Urothelium cell line (cell line): ENCODE measurements at places on chromosomes 1 and 21.

GRCh38 chr1:8122160-8122476, 96.0 kb upstream of the ERRFI1 start:
- DNase-seq = no peak

DNA sequence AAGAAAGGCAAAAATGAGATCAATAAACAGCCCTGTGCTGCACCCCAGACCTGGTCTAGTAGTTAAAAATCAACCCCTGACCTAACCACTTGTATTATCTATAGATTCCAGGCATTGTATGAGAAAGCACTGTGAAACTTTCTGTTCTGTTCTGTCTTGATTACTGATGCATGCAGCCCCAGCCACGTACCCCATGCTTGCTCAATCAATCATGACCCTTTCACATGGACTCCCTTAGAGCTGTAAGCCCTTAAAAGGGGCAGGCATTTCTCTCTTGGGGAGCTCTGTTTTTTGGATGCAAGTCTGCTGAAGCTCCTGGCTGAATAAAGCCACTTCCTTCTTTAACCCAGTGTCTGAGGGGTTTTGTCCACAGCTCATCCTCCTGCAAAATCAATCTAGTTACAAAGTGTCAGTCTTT, 24.2 kb upstream of the CD34 start:
- DNase-seq = no peak

DNA sequence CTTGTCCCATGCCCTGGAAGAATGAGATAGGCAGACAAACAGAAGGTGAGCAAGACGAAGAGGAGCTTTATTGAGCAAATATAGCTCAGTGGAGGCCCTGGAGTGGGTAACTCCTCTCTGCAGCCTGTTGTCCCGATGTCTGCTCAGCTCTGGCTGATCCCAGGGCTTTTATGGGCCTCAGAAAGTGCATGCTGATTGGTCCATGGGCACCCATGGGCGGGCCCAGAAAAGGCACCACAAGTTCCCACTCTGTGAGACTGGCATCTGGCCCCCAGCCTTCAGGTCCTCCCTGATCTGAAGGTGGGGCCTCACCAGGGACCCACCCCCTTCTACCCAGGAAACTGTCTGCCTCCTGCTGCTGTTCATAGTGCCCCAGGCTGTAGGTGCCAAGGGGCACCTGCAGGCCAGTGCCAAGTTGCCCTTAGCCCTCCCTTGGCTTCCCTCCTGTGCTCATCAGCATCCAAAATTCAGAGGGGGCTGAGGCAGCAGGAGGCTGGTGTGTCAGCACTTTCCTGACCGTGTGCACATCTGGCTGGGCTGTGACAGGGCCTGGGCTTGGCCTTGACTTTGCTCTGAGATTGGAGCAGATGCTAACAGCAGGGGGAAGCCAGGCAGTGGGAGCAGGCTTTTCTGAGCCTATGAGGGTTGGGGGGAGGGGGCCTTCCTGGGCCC, 35.4 kb downstream of the ACTL8 start:
- DNase-seq = no peak

DNA sequence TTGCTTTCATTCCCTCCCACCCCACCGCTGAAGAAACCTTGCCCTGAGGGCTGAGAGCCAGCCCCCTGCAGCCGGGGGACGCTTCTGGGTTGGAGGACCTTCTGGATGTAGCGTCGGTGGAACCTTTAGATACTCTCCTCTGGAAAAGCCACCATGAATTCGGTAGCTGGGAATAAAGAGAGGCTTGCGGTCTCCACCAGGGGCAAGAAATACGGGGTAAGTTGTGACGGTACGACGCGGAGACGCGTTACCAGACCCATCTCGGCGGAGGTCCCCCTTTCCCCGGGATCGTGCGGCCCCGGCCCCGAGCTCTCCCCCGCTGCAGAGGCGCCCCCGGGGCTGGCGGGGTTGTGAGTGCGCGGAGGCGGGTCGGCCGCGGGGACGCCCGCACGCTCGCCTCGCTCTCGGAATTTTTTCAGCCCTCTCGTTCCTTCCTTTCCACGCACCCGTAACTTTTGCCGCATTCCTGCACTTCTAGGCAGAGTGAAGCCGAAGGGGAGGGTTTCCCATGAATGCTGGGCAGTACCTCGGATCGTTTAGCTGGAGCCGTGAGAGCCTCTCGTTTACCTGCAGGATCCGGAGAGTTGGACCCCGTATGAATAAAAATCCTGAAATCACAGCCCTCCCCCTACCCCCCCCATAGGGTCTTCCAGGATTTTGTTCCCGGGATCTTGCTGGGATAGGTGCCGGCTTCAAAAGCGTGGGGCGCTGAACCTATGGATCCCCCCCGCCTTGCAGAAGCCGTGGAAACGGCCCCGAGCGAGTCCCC, 671 bp downstream of the KIF26B start:
- DNase-seq = no peak
